ENCODE measurements at places on chromosomes 7 and 10.

DNA sequence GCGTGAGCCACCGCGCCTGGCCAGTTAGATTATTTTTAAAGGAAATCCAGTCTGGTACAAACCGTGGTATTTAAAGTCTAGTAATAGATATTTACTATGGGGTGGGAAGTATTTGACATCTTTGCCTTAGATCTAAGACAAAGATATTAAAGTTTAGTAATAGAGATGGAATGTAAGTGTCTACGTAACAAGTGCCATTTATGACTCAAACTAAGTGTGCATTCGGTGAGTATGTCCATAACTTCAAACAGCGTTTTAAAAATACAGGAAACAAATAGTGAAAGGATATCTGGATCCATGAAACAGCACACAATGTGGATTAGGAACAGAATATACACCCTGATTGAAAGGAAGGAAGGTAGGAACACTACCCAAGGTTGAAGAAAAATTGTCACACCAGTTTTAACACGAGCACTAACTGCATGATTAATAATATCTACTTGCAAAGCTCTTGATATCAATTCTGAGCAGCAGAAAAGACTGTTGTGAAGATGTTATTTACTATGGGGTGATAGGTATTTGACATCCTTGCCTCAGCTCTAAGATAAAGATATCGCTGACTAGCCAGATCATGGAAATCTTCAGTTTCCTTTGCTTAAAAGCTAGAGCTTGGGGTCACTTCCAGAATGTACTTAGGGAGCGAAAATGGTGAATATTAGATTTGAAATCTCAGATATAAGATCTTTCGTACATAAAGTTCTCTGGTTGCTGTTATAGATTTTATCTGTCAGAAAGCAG is 48.7 kb downstream of the EPC1 start:
- no peak for DNase-seq

- no peak for DNase-seq
Observed at GRCh38 chr7:158655931-158656441, 48.6 kb downstream of the NCAPG2 start.

GRCh38 chr10:31318854-31319601 is at the start of gene ZEB1:
ZEB1 (plus strand) TSS chr10:31319216; CDS start chr10:31319235, 19 bp downstream.
- DNase-seq, result peak; percentile 91

GRCh38 chr7:55171157-55171556 is 152.3 kb downstream of the EGFR start:
- no peak for DNase-seq

DNA sequence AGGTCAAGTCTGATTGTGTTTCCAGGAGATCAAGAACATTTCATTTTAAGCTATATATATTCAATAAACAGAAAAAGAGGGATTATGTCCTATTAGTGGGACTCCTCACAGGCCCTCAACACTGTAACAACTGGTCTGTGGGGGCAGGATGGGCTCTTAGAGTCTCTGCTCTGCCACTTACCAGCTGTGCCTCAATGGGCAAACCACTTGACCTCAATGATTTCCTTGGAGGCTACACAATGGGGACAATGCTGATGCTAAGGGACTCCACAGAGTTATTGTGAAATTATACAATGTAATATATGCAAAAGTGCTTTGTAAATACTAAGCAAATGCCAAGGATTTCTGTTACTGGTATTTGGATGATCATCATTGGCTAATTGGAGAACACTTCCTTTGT is 33.2 kb upstream of the MXI1 start:
- DNase-seq, result peak; percentile 68

GRCh38 chr7:116340943-116341907 is 130.9 kb downstream of the TES start:
- DNase-seq, result peak; percentile 6

DNA sequence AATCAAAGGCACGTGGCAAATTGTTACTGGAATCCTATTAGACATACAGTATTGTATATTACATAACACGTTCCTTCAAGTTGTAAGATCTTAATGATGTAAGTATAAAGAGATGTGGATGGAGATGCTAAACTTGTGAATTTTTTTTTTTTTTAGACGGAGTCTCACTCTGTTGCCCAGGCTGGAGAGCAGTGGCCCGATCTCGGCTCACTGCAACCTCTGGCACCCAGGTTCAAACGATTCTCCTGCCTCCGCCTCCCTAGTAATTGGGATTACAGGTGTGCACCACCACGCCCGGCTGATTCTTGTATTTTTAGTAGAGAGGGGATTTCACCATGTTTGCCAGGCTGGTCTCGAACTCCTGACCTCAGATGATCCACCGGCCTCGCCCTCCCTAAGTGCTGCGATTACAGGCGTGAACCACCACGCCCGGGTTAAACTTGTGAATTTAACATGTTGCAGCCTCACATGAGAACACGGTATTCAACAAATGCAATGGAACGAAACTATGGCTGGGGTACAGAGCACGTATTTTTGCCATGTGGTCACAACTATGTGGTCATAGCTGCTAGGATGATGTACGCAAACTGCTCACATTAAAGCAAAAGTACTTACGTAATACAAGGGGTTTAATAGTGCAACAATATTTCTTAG is 818 bp upstream of the SUPV3L1 start:
- DNase-seq, result peak; percentile 63

DNA sequence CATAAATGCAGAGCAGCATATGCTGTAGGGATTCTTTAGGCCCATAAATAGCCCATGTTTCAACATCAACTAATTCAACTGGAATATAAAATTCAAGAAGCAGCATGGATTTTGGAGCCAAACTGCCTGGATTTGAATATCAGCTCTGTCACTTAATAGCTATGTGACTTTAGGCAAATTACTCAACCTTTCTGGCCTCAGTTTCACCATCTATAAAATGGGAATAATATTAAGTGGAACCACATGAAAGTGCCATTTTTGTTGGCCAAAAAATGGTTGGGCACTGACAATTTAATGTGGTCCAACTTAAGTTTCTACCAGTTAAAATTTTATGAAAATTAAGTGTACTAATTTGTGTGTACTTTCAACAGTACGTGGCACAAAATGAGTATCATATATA is 98.1 kb downstream of the GSAP start:
- no peak for DNase-seq

DNA sequence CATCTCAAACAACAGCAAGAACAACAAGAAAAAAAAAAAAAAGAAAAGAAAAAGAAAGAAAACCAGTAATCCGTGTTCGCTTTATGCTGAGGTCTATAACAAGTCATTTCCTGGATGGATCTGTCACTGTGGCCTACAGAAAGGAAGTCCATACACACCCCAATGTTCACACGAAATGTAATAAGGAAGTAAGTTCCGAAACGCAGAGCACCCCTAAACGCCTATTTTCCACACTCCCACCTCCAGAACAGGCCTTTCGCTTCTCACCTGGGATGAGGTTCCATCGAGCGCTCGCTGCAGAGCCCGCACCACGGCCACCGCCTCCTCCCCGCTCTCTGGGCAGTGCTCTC is 735 bp downstream of the ZNF394 start:
- no peak for DNase-seq

Measured in NCI-H69 (cell line).